ENCODE measurements at places on chromosomes 16 and 17.

GRCh38 chr16:67216612-67217490 lies 10.1 kb upstream of the TMEM208 start:
- DNase-seq, result peak; percentile 27

GRCh38 chr16:66427871-66428681 lies 981 bp downstream of the BEAN1 start:
- no peak for DNase-seq

DNA sequence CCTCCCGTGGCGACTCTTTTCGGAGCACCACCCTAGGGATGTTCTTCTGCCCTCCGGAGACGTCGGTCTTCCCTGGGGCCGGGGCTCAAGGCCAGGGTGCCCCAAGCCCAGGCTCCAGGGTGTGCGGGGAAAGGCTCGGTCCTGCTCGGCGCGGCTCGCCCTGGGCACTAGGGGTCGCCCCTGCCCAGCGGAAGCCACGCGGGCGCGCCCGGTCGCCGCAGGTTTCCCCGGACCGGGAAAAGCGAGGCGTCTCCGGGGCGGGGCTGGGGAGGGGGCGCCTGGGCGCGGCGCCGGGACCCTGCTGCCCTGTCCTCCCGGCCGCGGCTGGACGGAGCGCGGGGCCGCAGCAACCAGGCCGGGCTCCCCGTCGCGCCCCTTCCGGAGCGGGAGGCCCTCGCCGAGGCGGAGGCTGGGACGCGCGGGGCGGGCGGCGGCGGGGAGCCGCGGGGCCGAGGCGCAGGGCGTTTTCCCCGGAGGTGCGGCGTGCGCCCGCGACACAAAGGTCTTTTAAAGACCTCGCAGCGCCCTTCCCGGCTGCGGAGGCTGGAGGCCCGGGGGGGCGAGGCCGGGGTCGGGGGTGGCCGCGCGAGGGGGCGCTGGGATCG lies 76.4 kb downstream of the MRC2 start:
- peak; percentile 69 for DNase-seq

DNA sequence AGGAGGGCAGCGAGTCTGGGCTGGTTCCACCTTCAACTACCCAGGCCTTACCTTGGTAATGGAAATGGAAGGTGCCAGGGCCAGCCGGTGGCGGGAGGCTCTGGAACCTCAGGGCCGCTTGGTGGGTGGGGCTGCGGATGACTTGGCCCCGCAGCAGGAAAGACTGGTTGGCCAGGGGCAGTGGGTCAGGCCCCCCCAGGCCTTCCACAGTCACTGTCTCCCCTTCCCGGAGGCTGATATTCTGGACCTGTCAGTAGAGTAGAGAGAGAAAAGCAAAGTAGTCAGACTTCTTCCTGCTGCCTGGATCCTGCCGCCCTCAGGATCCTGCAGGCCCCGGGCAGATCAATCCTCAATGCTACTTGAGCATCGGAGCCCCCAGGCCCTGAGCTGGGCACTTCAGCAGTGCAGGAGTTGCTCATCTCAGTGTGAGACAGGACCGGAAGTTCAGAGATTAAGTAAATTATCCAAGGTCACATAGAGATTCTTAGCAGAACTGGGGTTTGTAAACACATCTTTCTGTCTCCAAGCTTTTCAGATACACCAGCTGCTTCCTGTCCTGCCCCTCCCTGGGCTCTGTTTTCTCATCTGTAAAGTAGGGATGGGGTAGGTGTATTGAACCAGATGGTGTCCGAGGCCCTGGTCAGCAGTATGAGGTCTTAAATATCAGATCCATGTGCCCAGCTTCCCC lies 18.5 kb upstream of the PHF12 start:
- DNase-seq, result no peak

- DNase-seq, result peak; percentile 59
Observed at GRCh38 chr17:4715063-4715744, 4.8 kb downstream of the ARRB2 start.

DNA sequence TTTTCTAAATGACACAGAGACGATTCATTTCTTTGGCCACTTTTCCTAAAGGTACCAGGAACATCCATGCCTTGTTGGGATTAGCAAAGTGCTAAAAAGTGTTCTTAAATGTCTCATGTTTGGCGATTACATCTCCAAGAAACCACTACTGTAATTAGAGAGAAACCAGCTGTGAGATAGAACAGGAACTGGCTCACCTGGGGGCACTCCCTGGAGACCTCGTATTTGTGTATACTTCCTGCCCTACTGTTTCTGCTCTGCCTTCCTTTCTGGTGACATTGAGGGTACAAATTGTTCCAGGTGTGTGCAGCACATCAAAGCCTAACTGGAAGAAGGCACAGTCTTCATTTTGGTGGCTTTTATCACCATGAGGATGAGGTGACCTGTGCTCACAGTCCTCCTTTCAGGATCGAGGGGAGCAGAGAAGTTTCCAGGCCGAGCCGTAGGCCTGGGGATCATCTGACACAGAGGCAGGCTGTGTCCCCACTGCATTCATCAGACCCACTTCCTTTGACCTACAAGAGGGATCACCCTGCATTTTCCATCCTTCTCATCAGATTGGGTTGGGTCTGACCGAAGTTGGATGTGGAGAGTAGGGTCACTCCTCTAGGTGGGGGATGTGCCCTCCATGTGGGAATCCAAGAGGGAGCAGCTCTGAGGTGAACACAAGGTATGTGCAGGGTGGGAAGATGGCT lies 23.7 kb downstream of the CCL4 start:
- DNase-seq, result peak; percentile 49

DNA sequence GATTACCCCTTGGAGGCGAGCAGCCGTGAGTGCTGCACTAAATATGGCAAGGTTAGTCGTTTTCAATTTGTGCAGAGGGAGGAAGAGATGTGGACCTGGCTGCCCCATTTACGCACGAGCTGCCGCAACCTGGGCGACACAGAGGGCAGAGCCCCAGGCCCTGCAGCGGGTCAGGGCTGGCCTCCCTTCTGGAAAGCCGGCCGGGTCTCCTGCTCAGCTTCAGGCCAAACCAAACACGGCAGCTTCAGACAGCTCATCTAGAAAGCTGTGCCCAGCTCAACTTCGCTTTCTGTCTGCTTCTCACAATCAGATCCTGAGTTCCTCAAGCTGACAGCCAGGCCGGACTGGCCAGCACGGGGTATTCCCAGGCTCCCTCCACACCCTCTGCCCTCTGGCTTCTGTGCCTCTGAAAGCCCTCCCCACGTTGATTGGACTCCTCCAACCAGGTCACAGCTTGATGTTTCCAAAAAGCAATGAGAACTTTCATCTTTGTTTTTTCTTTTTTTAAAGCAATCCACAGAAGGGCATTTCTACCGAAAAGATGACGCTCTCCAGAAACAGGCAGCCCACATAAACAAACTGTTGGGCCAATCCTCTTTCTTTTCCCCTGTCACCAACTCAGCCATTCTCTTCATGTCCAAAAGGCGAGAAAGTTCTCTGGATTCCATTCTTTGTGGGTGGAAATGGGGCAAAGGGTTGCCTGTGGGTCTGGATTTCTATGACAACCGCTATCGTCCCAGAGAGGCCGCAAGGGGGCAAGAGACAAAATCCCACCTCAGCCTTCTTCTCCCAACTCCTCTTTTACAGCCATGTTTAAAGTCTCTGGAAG lies 189.0 kb downstream of the ZFHX3 start:
- DNase-seq, result no peak

- DNase-seq, result no peak
Observed at GRCh38 chr16:65118871-65119270, 3.0 kb downstream of the CDH11 start.

- DNase-seq, result no peak
Observed at GRCh38 chr16:73883126-73883525, 413.5 kb upstream of the PSMD7 start.

- no peak for DNase-seq
Observed at GRCh38 chr17:48499248-48499647, 31.6 kb downstream of the HOXB1 start.

GRCh38 chr16:79089735-79090284 lies 510.7 kb downstream of the MAF start:
- DNase-seq, result peak; percentile 39

- no peak for DNase-seq
Observed at GRCh38 chr16:49799172-49799571, 56.7 kb downstream of the ZNF423 start.

DNA sequence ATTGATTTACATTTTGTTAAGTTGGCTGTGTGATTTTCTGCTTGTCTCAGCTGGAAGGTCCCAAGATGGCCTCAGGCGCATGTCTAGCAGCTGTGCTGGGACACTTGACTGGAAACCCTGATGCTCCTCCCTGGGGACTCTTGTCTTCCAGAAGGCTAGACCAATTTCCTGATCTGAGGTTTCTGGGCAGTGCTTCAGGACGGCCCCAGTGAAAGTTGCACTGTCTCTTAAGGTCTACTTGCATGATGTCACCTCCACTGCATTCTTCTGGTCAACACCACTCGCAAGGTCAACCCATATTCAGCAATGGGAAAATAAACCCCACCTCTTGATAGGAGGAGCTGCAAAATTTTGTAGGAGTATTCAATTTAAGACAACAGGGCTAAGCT lies 116.0 kb downstream of the SALL1 start:
- DNase-seq, result no peak

DNA sequence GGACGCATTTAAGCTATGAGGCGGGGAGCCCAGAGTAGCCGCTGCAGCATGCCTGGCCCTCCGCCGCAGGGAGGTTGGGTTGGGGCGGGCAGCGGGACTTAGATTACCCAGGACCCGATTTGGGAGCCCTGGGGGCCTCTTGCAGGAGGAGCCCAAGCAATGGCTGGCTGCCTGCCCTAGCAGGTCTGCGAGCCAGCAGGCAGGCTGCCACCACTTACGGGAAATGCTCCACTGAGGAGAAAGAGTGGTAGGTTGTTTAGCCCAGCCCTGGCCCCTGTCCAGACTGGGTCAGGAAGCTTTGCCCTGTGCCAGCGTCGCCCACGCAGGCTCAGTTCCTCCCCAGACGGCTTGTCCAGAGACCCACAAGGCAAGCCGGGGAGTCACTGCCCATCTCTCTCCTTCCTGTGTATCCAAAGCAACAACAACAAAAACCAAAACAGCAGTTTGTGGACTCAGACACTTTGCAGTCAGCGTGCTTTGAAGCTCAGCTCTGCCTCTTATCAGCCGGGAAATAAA lies 10.3 kb upstream of the TVP23A start:
- peak; percentile 49 for DNase-seq

- DNase-seq, result no peak
Observed at GRCh38 chr17:47615766-47616424, 33.8 kb upstream of the KPNB1 start.

GRCh38 chr16:30439720-30440348 lies 5.8 kb downstream of the SEPHS2 start:
- no peak for DNase-seq

- no peak for DNase-seq
Observed at GRCh38 chr17:19706791-19707727, 9.3 kb downstream of the SLC47A2 start.

GRCh38 chr17:28227316-28228108 lies 91.5 kb upstream of the TMEM97 start:
- no peak for DNase-seq

DNA sequence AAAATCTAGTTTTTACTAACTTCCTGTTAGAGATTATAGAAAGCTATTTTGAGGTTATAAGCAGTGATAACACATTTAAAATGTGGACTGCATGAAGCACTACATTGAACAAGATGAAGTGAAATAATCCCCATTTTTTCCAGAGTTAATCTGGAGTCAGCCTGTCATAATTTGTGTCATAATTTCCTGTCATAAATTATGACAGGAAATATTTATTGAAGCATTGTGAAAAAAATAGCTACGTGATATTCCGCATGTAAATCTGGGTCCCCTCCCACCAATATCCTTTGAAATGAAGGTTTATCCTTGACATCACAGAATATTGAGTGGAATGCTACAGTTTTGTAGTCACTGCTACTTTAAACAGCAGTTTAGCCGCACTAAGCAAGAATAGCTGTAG lies 40.1 kb downstream of the OMG start:
- DNase-seq, result no peak

- DNase-seq, result peak; percentile 90
Observed at GRCh38 chr16:2486645-2487516, 12.0 kb downstream of the TBC1D24 start.

GRCh38 chr17:8162997-8163977 lies 539 bp upstream of the VAMP2 start:
- DNase-seq, result peak; percentile 15

DNA sequence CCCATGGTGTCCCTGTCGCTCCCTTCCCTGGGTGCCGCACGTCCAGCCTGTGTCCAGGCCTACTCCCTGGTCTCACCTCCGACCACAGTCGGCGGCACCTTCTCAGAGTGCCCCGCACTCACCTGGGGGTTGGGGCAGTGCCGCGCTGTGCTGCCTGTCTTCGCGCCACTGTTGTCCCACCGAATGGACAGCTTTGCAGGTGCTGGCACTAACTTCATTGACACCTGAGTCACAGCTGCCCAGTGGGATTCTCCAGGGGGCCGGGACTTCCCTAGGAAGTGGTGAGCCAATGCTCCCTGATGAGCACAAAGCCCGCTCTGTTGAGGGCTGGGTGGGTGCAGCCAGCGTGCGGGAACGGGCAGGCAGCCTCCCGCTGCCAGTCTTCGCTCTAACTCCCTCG lies 24.3 kb upstream of the DBNDD1 start:
- no peak for DNase-seq

Data from CD4-positive, alpha-beta T cell treated with Interleukin-15 for 1 hour (primary cell).